Posterior cingulate gyrus (tissue), 11 donors: ENCODE measurements at places on chromosomes 16 and 17.

DNA sequence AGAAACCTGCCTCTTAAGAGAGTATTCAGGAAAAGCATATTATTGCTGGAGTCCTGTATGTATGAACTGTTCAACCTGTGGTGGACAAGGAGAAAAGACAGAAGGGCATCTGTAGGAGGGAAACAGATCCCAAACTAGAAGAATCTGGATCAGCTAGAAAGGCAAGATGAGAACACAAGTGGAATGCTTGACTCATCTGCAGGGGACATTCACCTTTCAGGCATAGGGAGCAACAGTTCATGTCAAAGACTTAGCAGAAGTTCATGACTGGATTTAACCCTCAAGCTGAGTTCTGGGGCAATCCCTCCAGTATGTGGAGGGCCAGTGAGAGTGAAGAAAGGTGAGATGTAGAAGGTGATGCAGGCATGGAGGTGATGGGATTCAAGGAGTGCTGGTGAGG lies 135.9 kb upstream of the DYNLRB2 start:
- no peak for DNase-seq

- DNase-seq, result no peak
Observed at GRCh38 chr17:78793968-78794367, 11.9 kb upstream of the CYTH1 start.

GRCh38 chr17:49977463-49978389 lies 8.7 kb downstream of the DLX4 start:
- DNase-seq, result no peak

DNA sequence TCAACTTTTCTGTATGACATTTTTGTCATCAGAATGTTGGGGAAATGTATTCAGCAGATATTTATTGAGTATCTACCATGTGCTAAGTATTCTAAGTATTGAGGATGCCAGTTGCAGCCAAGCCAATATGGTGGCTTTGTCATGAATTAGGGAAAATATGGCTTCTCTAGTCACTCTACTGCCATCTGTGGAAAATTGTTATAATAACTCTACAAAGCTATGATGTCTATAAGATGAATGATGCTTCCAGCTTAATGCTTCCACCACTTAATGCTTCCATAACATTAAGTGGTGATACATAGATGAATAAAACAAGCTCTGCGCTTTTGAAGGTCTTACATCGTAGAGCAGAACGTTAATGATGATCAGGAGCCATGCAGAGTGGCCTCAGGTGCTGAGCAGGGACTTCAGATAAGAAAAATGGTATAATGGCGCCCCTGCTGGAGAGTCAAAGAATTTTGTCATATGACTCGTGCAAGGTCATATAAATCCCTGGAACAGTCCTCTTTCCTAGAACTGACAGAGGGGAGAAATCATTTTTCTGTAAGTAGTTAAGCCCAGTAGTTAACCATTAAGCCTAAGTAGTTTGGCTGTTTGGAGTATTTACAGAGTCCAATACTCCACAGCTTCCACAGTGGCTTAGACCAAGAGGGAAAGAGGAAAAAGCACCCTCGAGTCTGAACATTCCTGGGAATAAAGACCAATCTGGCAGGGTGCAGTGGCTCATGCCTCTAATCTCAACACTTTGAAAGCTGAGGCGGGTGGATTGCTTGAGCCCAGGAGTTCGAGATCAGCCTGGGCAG lies 2.7 kb upstream of the TMIGD1 start:
- DNase-seq, result no peak

GRCh38 chr16:12255473-12255872 lies 278.9 kb downstream of the SNX29 start:
- DNase-seq, result no peak

GRCh38 chr16:1654505-1655268 lies 23.4 kb upstream of the JPT2 start:
- DNase-seq, result no peak

DNA sequence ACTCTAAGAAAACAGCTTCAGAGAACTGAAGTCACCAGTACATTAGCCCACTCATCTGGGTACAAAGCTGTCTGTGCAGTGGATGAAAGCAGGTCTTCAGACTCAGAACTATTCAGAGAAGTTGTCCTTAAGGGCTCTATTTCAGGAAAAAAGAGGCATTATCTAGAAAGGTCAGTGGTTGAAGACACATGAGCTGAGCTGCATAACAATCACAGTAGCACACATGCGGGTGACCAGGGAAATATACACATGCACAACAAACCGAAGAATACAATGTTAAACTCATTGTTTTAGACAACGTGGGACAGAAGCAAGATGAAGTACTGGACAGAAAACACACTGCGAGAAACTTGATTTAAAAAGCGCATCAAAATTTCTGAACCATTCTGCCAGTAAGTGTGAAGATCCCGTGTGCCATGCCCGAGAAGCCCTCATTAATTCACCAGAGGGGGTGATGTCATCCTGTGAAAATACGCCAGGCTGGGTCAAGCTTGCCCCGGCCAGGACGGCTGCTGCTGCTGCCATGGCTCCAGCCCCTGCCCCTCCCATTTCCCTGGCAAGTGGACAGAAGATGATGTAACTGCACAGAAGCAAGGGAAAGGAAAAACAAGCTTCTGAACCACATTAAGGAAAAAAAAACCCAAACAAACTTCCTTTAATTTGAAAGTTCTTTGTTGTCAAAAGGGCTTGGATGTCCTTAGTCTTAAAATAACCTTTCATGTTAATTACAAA lies 10.1 kb downstream of the DYNC1LI2 start:
- DNase-seq, result peak; percentile 91

DNA sequence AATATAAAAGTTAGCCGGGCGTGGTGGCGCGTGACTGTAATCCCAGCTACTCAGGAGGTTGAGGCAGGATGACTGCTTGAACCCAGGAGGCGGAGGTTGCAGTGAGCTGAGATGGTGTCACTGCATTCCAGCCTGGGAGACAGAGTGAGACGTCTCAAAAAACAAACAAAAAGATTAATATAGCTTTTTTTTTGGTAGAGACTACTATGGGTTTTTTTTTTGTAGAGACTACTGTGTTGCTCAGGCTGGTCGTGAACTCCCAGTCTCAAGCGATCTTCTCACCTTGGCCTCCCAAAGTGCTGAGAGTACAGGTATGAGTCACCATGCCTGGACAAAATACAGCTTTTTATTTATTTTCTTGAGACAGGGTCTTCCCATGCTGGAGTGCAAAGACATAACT lies 20.2 kb downstream of the ZNRF1 start:
- no peak for DNase-seq

DNA sequence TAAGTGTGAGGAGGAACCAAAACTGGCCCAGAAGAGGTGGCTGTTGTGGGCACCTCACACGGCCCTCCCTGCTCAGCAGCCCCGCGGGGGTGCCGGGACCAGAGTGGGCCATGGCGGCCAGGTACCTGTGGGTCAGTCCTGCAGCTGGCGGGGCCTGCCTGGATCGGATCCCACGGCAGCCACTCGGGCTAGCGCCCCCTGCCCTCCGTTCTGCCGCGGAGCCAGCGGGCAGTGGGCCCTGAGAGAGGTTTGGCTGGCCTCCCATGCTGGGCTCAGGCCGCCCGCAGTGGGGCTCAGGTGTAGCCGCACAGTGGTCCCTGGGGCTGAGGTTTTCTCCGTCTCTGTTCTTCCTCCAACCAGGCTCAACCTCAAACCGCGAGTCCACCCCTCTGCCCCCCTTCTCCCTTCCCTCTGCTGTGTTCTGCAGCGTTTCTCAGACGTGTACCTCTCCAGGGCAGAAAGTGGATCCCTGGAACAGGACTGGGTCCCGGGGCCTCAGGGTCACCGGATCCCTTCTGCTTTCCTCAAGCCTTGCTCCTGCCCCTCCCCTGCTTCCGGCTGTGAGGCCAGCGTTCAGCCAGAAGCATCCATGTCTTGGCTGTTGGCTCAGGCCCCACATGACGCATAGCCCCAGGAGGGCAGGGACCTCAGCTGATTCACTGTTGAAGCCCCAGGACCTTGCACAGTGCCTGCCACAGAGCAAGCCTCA lies 28.6 kb upstream of the ITGA3 start:
- DNase-seq, result peak; percentile 87

- DNase-seq, result no peak
Observed at GRCh38 chr17:54919425-54919824, 18.8 kb downstream of the TOM1L1 start.

DNA sequence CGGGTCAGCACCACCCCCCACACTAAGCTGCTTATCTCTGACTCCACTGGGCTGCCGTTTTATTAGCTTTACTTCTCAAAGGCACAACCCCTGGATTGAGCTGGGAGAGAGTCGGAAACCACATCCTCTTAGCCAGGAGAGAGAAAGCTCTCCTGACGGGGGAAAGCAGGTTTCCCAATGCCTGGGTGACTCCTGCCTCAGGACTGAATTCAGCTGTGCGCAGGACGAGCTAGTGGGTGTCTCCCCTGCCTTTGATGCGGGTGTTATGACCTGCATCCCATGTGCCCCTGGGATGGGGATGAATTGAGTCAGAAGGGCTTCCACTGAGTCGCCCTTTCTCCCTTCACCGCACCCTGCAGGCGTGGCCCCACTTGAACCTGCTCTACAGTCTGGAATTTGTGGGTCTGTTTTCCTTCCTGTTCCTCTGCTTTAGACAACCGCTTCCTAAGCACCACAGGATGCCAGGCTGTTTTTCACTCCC lies 819.2 kb upstream of the EEF2KMT start:
- DNase-seq, result no peak
